ENCODE measurements at places on chromosomes 6 and 20.
A peak's percentile ranks its signal among the peaks of the same experiment; 100 is the strongest.

- DNase-seq: no peak
These were observed 343.6 kb downstream of the FRK start for GRCh38 chr6:115717062-115717461.

DNA sequence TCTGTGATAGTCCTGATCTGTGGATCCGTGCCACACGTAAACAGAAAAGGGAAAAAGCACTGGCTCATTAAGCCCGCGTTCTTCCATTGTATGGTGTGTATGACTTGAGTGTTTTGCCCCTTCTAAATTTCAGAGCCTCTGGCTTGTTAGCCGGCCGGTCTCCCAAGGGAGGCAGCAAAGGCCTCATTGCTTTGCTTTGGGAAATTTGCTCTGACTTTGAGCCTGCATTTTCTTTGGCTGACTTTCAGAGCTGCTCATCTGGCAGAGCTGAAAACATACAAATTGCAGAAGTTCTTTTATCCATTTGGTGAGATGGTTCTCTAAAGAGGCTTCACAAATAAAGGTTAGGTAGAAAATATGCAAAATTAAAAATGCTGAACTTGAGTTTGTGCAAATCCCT is 123.0 kb downstream of the UTRN start:
- DNase-seq: peak; percentile 68

- DNase-seq: peak; percentile 57
These were observed 103.1 kb downstream of the SULF2 start for GRCh38 chr20:47682028-47682783.

GRCh38 chr6:159444056-159444760 is 248.8 kb downstream of the SOD2 start:
- DNase-seq: peak; percentile 23

- DNase-seq: no peak
These were observed 26.7 kb downstream of the CEBPB start for GRCh38 chr20:50217207-50217949.

- no peak for DNase-seq
These were observed 241 bp upstream of the CFAP206 start for GRCh38 chr6:87407561-87407900.

GRCh38 chr6:14802514-14803160 is 443.2 kb upstream of the JARID2 start:
- DNase-seq: no peak

DNA sequence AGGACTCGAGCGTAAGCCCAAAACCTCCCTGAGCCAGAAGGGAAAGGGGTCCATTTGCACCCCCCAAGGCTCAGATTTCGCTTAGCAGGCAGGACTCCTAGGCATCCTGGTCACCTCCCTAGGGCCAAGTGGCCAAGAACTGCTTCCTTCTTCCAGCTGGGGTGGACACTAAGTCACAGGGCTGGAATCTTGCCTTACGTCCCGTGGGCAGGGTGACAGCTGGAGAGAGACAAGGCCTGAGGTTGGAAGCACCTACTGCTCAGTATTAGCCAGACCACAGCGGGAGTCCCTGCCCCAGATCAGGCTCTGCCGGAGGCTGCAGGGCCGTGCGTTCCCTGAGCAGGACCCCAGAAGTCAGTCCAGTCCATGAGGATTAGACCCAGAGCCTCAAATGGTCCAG is 19.7 kb downstream of the LAMA5 start:
- DNase-seq: no peak

DNA sequence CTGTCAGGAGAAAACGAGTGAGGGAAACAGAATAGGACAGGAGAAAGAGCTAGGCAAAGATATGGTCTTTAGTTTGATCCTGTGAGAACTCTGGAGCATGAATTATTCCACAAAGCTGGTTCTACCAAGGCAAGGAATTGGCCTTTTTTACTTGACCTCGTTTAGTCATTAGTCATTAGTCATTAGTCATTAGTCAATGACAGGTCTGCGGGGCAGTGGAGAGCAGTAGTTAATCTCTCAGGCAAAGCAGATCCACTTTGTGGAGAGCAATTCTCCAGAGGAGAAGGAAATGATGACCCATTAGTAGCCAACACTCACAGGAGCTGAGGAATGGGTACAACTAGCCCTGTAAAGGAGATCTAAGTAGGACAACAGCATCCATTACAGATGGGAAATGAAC is 22.0 kb upstream of the ABCC10 start:
- DNase-seq: no peak

DNA sequence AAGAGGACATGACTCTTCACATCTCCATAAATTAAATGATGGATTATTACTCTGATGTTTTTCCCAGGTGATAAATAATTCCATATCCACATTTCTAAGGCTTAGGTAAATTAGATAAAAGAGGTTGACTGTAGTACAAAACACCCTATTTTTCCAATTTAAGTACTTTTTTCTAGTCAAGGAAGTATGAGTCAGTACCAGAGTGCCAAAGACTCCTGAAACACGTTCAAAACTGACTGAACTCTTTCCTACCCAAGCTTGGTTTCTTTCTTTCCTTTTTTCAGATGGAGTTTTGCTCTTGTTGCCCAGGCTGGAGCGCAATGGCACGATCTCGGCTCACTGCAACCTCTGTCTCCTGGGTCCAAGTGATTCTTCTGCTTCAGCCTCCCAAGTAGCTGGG is 85.0 kb downstream of the DOK5 start:
- DNase-seq: no peak

DNA sequence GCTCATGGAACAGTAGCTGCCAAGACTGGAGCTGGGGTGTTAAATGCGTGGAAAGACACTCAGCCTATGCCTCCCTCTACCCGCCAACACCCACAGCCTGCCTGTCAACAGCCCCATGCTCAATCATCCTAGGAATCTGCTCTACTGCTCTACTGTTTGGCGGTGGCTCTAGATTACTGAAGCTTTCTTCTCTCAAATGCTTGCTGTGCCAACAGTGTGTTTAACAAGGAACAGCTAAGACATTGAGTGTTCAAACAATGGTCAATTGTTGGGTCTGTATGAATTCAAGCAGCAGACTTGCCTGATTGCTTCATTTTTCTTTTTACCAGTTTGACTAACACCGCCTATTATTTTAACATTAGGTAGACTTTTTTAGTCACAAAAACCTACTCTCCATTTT is 258.6 kb downstream of the SOD2 start:
- DNase-seq: no peak

DNA sequence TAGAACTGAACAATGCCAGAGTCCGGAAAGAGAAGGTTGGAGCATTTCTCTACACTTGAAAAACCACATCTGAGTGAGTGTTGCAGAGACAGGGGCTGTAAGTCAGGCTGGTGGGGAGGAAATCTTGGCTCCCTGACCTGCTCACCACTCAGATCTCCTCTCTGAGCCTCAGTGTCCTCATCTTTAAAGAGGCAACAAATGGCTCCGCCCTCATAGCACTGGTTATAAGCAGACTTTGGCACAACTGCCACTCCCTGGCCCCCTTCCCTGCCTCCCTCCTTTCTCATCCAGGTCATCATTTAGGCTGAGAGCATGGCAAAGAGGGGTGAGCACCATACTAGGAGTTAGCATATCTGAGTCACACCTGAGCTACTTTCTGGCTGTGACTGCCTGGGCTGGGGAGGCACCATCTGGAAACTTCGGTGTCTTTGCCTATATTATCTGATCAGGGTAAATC is 10.6 kb downstream of the SIRPG start:
- no peak for DNase-seq
